Caco-2 (cell line): ENCODE measurements at places on chromosomes 11 and 22. TPM values are rescaled to one million over a fixed set of nuclear protein-coding genes. Genes with fewer than 3 reads are reported as not detected.

C22orf42 gene
- total RNA-seq = not detected in 2 replicates

APOL4 gene
- total RNA-seq = not detected in 2 replicates

DNA sequence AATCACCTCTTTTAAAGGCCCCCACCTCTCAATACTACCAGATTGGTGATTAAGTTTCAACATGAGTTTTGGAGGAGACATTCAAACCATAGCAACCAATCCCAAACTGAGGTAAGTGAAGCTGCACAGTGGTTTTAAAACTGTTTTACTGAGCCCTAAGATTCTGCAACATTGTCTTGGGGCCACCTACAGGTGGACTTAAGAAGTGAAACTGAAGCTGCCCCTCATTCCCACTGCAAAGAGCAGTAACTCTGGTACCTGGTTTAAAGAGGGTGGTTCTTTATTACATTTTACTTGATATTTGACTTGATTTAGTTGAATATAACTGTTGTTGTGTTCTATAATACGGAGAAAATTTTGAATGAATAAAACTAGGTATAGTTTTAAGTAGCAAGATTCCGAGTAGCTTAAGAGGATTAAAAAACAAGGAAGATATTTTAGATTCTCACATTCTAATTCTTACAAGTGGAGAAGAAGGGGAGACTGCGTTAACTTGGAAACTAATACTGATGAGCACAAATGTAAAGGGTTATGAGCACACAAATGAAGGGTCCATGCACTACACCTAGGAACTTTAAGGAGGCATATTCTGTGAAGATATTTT lies 26.7 kb downstream of the SYT9 start:
- DNase-seq = peak; percentile 42

GRCh38 chr11:3081386-3081751 lies 24.1 kb upstream of the CARS1 start:
- no peak for DNase-seq

GRCh38 chr22:35950262-35950661 lies 78.4 kb downstream of the RBFOX2 start:
- DNase-seq = no peak

GRCh38 chr11:127651175-127651887 lies 650.8 kb upstream of the KIRREL3 start:
- no peak for DNase-seq

- DNase-seq = no peak
Observed at GRCh38 chr11:68065841-68066240, 27.0 kb downstream of the TCIRG1 start.

DNA sequence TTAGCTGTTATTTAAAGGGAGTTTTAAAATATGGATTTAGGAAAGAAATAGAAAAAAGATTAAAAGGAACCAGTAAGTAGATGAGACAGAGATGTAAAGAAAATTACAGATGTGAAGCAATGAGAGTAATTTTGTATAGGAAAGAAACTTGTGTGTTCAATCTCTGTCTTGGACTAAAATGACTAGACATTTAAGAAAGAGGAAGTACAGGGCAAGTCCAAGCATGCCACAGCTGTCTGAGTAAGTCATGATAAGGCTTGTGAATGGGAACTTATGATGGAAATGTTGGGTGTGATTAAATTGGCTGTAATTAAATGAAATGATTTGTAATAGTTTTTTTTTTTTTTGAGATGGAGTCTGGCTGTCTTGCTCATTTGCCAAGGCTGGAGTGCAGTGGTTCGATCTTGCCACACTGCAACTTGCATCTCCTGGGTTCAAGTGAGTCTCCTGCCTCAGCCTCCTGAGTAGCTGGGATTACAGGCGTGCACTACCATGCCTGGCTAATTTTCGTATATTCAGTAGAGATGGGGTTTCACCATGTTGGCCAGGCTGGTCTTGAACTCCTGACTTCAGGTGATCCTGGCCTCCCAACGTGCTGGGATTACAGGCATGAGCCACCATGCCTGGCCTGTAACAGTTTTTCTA lies 5.9 kb upstream of the ACY3 start:
- no peak for DNase-seq

DNA sequence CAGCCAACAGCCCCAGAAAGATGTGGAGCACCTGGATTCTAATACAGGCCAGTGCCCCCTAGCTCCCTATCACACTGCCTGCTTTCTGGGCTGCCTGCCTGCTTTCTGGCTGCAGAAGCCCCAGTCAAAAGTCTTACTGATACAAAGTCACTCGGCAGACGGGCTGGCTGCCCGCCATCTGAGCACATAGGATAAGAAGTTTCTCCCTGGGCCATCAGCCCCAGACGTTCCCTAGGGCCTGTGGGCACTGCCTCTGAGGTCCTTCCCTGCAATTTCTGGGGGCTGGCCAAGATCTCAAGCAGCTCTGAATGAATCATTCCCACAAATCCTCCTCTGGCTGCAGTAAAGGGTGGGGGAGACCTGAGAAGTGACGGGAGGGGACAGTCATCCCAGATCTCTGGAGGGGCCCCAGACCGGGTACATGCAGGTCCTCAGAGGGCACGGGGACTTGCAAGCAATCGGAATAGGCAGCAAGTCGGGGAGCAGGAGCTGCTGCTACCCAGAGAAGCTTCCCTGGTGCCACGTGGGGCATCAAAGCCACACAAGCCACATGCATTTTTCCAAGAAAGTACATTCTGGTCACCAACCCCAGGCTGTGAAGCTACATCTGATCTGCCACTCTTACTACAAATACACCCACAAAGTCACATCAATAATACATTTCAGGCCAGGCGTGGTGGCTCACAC lies 4.7 kb downstream of the TPST2 start:
- no peak for DNase-seq
